Femur (tissue), 1 donor: ENCODE measurements at places on chromosomes 13 and 19.

DNA sequence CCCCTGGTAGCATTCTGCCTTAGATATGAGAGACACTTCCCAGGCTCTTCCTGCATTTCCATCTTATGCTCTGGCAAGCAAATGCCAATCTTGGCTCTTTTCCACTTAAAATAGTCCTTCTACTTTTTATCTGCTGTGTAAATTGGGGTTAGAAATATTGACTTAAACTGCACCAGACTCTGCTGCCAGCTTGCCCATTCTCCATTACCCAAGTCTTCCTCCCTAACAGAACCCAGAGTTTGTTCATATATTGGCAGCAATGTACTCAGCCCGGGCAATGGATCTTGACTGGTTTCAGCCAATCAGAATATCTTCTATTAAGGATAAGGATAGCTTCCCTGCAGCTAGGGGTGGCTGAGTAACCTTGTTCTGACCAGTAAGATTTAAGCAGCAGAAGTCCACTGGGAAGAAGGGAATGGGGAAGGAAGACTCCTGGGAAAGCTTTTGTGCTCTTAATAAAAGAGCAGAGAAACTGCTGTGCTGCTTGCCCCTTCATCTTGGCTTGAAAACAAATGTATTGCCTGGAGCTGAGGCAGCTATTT lies 177.1 kb downstream of the KCNRG start:
- no peak for DNase-seq

- no peak for DNase-seq
Observed at GRCh38 chr13:29005763-29006120, 185.6 kb downstream of the MTUS2 start.

DNA sequence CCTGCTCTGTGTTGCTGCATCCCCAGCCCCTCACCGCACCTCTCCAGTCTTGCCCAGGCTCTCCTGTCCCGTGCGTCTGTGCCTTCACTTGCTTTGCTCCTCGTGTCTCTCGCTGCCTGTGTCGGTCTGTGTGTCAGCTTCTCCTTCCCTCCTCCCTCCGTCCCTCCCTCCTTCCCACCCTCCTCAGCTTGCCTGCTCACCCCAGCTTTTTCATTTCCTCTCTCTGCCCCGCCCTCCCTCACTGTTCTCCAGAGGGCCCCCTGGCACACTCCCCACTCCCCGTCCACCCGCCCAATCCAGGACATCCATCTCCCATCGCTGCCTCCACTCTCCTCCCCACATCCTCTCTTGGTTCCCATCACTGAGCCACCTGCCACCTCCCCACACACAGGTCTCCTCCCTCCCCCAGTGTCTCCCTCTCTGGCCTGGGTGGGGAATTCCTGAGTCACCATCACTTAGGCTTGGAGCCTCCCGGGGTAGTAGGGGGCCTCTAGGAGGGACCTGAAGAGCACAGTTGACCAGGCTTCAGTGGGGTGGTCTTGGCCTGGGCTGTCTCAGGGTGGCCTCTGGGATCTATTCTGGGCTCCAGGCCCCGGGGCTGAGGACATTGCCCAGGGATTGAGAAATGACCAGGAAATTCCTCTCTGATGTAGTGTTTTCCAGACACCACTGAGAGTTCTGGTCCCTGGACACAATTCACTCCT lies at the start of gene PTGIR:
Gene PTGIR, minus strand, starts transcription at position 132 of the 704 bp plus-strand sequence. CDS start 864 bp downstream, outside the sequence.
- peak; percentile 83 for DNase-seq

DNA sequence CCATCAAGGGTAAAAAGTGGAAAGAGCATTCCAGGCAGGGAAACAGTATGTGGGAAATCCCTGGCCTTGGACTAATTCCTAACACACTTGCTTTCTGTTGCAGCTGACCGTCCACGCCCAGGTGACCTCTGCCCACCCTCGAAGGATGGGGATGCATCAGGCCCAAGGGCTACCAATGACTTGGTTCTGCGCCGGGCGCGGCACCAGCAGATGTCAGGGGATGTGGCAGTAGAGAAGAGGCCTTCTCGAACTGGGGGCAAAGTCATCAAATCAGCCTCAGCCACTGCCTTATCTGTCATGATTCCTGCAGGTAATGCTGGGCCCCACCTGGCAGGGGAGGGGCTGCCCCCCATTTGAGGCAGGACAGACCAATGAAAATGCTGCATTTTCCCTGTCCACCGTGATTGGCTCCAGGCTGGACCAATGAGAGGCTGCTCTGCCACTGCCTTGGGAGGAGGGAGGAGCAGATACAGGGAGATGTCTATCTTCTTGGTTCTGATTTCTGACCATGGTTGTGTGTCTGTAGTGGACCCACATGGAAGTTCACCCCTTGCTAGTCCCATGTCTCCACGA lies 12.6 kb downstream of the DNASE2 start:
- DNase-seq = no peak

- peak; percentile 16 for DNase-seq
Observed at GRCh38 chr19:970695-971094, 13.4 kb upstream of the WDR18 start.

- no peak for DNase-seq
Observed at GRCh38 chr19:3554254-3555083, 2.9 kb downstream of the MFSD12 start.

GRCh38 chr13:31022288-31022895 lies 89.9 kb downstream of the TEX26 start:
- no peak for DNase-seq
